Activated T-cell treated with anti-CD3 and anti-CD28 coated beads, Interleukin-2, amount 50 U/mL, for 1 hour (primary cell): ENCODE measurements at places on chromosomes 16 and 17.

GRCh38 chr16:80974649-80975376, 31.9 kb downstream of the CMC2 start:
- DNase-seq, result no peak

DNA sequence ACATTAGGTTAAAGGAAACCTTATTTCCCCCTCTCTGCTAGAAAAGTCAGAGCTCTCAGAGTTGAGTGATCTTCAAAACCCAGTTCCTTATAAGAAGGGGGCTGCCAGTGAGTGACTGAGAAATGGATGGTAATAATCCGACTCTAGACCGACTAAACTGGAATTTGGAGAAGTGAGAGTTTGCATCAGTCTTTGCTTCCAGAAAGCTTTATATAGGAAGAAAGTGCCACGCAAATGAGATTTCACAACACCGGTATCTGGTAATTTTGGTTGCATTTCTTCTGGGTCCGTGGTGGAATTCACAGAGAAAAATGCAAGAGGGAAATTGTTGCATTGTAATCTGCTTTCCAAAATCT, 271.4 kb downstream of the MAF start:
- no peak for DNase-seq

- no peak for DNase-seq
These were observed 121.7 kb downstream of the ABCC6 start for GRCh38 chr16:16101585-16101984.

DNA sequence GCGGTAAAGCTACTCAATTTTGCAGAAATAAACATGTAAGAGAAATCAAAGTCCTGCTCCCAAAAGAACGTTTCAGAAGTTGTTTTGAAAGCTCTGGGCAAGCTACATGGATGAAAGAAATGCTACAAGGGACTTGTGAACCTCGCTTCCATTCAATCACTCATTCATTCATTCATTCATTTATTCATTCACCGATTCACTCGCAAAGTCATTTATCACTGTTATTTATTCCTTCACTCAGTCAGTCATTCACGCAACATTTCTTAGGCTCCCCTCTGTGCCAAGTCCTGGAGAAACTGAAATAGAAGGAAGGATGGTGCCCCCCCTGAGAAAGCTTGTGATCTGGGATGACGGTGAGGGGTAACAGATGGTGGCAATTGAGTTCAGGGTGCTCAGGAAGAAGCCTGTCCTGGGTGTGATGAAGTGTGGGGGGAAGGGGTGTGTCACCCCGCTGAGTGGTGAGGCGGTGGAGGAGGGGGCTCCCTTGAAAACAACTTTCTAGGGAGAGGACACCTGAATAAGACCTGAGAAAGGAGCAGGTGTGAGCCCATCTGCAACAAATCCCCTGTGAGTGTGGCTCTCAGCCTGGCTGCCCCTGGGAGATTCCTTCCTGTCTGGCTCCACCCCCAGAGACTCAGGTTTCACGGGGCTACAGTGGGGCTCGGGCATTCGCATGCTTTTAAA, 36.3 kb upstream of the PRSS54 start:
- DNase-seq, result no peak

- no peak for DNase-seq
These were observed 3.8 kb downstream of the HSDL1 start for GRCh38 chr16:84141143-84141670.

DNA sequence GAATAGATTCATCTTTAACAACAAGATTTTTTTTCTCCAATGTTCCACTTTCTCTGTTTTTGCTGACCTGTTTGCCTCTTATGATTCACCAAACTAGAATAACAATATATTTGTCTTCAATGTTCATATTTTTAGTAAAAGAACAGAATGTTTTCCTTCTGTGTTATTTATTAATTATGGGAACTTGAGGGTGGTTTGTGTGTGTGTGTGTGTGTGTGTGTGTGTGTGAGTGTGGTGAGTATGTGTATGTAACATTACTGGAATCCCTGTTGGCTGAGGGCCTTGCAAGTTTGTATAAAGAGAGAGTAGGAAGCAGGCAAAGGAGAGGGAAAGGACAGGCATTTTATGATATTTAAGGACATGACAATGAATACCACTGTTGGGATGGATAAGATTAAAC, 13.8 kb downstream of the STXBP4 start:
- DNase-seq, result no peak

DNA sequence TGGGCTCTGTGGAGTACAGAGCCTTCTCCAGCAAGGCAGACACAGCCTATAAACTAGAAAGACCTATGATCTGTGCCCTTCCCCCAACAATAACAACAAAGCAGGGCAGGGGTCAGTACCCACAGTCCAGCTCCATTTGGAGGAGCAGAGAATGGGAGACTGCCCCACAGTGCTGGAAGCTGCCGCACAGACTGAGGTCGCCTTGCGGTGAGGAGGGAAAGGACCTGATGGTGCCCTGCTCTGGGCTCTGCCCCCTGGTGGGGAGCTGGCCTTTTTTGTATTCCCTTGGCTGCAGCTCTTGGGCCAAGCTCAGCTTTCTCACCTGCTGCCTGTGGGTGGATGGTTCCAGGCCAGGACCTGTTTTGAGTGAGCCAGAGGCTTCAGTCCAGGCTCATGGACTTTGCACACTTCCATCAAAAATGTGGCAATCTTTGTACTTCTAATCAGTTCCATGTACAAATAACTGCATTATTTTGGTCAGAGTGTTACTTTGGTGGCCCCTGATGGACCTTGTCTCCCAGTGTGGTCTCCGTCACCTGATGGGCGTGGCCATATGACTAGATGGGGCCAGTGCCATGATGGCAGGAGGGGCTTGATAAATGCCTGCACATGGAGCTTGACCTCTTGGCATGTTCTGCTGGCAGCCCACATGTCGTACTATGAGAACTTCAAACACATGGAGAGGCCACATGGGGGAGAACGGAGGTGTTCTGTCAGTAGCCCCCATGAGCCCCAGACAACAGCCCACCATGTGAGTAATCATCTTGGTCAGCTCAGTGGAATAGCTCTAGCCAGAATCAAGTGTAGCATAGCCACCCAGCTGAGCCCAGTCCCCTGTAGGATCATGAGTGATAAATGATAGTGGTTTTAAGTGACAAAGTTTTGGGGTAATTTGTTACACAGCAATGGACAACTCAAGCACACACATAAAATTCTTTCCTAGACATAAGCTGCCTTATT, 24.2 kb downstream of the B9D1 start:
- peak; percentile 70 for DNase-seq

- no peak for DNase-seq
These were observed 12.0 kb downstream of the CRLF3 start for GRCh38 chr17:30812218-30813177.
